ENCODE measurements at places on chromosomes 1 and 21. TPM values are rescaled to one million over a fixed set of nuclear protein-coding genes. Genes with fewer than 3 reads are reported as not detected.

DNA sequence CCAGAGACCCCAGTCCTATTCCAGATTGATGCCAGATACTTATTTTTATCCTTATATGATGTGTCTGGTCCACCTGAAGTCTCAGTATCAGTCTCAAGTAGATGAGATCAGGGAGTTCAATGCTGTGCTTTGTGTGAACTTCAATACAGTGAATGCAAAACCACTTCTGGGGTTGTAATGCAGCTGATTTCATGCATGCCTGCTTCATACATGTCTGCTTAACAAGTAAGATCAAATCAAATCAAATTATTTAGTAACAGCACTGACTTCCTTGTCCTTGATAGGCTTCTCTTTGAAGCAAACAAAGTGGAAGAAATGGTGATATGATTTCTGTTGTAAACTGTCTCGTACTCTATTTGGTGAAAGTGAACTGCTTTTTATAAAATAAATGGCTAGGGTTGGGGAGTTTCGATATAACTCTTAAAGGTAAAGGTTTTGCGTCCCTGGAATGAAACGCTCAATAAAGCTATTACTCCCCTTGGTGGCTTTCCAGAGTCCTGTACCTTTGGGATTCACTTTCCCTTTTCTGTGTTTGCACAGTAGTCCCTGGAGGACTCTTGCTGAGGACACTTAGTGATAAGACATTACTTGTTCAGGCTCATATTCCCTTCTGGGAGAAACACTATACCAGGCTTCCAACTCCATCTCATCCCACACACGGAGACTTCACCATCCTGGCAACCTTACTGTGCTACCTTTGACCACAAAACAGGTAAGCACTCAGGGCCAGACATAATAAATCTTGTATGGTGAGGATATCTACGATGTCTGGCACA is 59.3 kb downstream of the FH start:
- DNase-seq, result no peak

GRCh38 chr1:75554181-75554580 is 56.7 kb downstream of the SLC44A5 start:
- no peak for DNase-seq

DNA sequence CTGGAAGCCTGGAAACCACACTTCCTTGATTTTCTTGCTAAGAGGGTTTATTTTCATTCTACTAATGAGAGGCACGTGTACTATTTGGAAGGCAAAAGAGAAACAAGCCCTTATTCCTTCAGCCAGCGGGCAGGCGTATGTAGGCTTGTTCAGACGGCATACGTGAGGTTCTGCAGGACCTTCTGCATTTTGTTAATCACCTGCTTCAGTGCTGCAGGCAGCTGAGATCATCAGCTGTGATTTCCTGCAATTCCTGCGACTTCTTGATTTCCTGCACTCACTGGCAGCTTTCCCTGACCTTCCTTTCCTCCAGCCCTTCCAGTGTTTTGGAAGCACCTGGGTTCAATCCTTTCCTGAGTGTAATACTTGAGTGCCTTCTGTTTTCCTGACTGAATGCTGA is 43.4 kb downstream of the TSNAX start:
- DNase-seq, result no peak

DNA sequence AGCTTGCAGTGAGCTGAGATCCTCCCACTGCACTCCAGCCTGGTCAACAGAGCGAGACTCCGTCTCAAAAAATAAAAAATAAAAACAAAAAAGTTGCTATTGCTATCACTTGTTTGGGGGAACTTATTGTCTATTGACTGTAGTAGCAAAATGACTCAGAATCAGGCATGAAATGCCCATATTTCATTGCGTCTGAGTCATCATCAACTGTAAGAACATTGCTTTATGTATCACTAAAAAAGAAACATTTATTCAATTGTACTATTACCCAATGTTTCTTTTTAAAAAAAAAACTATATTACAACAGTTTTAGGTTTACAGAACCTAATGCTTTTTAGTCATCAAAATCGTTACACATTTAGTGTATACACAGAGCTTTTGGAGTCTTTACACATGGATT is 91.0 kb upstream of the FMN2 start:
- DNase-seq, result no peak

- no peak for DNase-seq
These were observed 7.2 kb downstream of the CNIH3 start for GRCh38 chr1:224623310-224623714.

DNA sequence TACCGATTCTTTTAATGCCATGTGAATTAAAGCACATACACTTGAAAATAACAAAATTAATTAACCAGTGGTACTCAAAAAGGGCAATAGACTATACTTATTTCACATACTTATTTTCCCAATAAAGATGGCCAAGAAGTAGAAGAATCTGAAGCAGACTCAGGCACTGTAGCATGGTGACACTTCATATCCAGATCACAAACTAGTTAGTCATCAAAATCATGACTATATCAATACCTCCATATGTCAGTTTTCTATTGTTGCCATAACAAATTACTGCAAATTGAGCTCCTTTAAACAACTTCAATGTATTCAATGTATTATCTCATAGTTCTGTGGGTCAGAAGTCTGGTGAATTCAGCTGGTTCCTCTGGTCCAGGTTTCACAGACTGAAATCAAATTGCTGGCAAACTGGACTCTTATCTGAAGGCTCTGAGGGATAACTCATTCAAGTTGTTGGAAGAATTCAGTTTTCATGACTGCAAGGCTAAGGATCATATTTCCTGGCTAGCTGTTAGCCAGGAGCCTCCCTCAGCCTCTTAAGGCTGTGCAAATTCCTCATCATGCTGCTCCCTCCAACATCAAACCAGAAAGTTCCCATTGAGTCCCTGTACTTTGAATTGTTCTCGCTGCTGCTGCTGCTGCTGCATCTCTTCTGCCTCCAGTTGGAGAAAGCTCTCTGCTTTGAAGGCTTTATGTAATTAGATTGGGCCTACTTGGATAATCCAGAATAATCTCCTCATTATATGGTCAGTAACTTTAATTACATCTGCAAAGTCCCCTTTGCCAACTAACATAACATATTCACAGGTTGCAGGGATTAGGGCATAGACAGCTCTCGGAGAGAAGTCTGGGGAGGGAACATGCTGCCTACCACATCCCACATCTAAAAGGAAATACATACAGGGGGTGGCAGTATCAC is 91.5 kb downstream of the MRPL39 start:
- DNase-seq, result no peak

GRCh38 chr1:204293605-204294337 is 66.0 kb downstream of the PLEKHA6 start:
- DNase-seq, result no peak

DNA sequence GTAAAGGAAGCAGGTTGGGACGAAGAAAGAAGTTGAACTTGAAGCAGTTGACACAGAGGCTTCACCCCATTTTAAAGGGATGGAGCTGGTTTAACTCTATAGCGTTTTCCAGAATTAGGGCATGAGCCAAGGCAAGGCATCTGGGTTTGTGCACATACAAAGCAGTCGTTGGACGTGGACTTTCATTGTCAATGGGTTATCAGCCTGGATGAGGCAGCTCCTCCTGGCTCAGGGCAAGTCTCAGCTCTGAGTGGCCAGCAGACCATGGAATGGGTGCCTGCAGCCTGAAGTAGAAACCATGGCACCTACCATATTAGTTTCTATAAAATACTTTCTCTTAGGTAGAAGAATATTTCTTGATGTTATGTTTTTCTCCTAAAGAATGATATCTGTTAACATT is 163.8 kb upstream of the KCNK2 start:
- no peak for DNase-seq

DNA sequence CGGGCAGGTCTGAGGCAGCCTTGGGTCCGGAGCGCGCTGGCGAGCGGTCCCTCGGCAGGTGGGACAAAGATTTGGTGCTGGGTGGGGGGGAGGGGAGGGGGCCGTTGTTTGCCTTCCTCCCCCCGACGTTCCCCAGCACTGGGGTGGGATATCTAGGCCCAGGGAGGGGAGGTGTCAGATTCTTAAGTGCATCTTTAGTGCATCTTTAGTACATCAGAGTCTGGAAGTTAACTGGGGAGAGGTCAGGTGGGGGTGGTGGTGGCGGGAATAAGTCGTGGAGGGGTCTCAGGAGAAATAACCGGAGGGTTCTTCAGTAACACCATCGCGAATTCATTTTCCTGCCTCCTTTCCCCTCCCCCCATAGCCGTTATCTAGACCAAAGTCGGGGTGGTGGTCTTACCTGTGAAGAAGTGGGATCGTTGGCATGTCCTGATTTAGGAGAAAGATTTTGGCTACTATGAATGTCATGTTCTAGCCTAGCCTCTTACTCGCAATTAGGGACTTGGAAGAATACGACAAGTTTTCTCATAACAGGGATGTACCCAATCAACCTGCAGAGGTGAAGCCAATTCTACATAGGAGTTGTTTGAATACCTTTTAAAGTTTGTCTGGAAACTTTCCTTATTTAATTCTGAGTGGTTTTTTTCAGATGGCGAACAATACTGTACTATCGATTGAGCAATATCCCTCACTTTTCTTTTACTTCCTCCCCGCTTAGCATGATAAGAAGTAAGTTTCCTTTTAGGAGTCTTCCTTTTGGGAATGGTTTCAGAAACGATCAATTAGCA is 886 bp downstream of the ZMYM4 start:
- DNase-seq, result no peak

- DNase-seq, result no peak
These were observed 43.7 kb downstream of the ADAMTS1 start for GRCh38 chr21:26801498-26801897.

GRCh38 chr1:164598719-164599118 is 39.7 kb downstream of the PBX1 start:
- DNase-seq, result no peak

DNA sequence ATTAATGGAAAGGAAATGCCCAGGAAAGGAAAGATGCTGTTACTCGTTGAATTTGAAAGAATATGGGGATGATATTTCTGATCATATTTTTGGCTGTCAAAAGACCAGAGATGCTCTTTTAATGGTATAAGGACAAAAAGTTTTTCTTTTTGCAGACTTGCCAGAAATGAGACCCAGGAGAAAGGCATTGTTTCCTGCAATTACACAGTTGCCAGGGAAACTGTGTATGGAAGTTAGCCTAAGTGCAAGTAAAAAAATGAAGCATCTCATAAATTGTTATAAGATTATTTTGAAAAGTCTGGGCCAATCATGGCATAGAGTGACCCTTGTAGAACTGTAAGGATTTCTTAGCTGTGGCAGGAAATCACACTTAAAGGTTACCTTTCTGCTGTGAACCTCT is 155.7 kb upstream of the BEND5 start:
- no peak for DNase-seq

DNA sequence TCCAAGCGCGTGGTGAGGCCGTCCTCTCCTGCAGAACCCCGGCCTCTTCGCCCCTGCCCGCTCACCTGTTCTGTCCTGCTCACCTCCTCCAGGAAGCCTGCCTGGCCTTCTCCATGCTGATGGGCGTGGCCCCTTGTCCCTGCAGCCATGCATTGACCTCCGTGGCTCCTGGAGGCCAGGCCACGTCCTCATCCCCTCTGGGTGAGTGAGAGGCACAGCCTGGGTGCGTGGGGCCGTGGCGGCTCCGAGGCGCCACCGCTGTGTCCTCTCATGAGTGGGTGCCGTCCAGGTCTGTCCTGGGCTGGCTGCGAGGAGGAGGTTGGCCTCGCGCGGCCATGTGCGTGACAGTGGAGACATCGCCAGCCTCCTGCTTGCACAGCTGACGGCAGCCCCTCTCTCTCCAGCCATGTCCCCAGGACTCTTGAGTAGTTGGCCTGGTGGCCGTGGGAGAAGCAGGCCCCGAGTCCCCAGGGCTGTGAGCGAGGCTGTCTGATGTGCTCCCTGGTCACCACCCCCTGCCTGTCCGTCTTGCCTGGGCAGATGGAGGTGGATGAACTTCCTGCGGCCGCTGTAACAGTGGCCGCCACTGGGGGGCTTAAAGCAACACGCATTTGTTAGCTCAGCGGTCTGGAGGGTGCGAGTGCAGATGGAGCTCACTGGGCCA is 58.1 kb downstream of the PRKCZ start:
- peak; percentile 97 for DNase-seq

MAPKAPK2 gene
- total RNA-seq, result 67.7 TPM

CCDC181 gene
- 0.80 TPM for total RNA-seq

PLD5 gene
- total RNA-seq, result 1.4 TPM

COL11A1 gene
- 13.4 TPM for total RNA-seq

C1QA gene
- total RNA-seq, result not detected

RAB3B gene
- 29.6 TPM for total RNA-seq

CRYAA gene
- not detected for total RNA-seq

AIM2 gene
- total RNA-seq, result 0.31 TPM

JMJD4 gene
- 45.3 TPM for total RNA-seq

CD1B gene
- total RNA-seq, result not detected

RHCE gene
- total RNA-seq, result 0.70 TPM

SPATA17 gene
- total RNA-seq, result 0.30 TPM

All from H7 (cell line).